Lower leg skin (tissue), 4 donors: ENCODE measurements at places on chromosomes 2 and 18. TPM values are rescaled to one million over a fixed set of nuclear protein-coding genes. Genes with fewer than 3 reads are reported as not detected.

MARS2 gene
- total RNA-seq: 6.5 TPM

LYPD6B gene
- total RNA-seq: 70.2 TPM

UGT1A7 gene
- total RNA-seq: 0.76 TPM

UGT1A6 gene
- 11.5 TPM for total RNA-seq

AQP4 gene
- total RNA-seq: 0.36 TPM

DSEL gene
- total RNA-seq: 4.9 TPM

HADHB gene
- total RNA-seq: 108 TPM

XIRP2 gene
- not detected for total RNA-seq

RAPH1 gene
- 103 TPM for total RNA-seq

MAP3K19 gene
- not detected for total RNA-seq

ATP6V1B1 gene
- 37.5 TPM for total RNA-seq

CD207 gene
- total RNA-seq: 26.8 TPM

MRPS9 gene
- 20.0 TPM for total RNA-seq

SPC25 gene
- not detected for total RNA-seq

GKN1 gene
- total RNA-seq: not detected

HOXD13 gene
- not detected for total RNA-seq

HOXD4 gene
- 2.6 TPM for total RNA-seq

GATA6 gene
- total RNA-seq: 5.0 TPM

MC4R gene
- total RNA-seq: not detected

CREG2 gene
- not detected for total RNA-seq

C2orf92 gene
- 18.4 TPM for total RNA-seq

PLA2R1 gene
- 18.3 TPM for total RNA-seq

ADCYAP1 gene
- not detected for total RNA-seq

ADRA2B gene
- total RNA-seq: 0.42 TPM

RNF138 gene
- 8.5 TPM for total RNA-seq

STARD6 gene
- total RNA-seq: not detected

RAB27B gene
- total RNA-seq: 26.2 TPM

PROKR1 gene
- total RNA-seq: 0.19 TPM

ASXL3 gene
- total RNA-seq: 0.62 TPM

KLHL30 gene
- total RNA-seq: 0.19 TPM

TMEM185B gene
- 21.5 TPM for total RNA-seq

PDIA6 gene
- 64.5 TPM for total RNA-seq

RDH14 gene
- total RNA-seq: 39.0 TPM

PPP1CB gene
- 99.9 TPM for total RNA-seq

SPP2 gene
- not detected for total RNA-seq

POTEI gene
- total RNA-seq: not detected

RAB31 gene
- total RNA-seq: 22.0 TPM

PCARE gene
- not detected for total RNA-seq
